Naive B cell (primary cell): ENCODE measurements at places on chromosomes 6 and 20. TPM values are rescaled to one million over a fixed set of nuclear protein-coding genes. Genes with fewer than 3 reads are reported as not detected.

DNA sequence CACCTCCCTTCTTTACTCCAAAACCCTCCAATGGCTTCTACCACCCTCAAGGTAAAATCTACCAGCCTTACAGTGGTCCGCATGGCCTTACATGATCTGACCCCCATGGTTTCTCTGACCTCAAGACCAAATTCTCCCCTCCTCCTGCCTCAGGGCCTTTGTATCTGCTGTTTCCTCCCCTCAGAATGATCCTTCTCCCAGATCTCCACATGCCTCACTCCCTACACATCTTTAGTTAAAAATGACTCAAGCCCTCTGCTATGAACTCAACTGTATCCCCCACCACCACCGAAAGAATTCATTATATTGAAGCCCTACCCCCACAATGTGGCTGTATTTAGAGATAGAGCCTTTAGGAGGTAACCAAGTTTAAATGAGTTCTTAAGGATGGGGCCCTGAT is 4.1 kb downstream of the SLC23A2 start:
- H3K4me1 ChIP-seq = peaks cover 86% of the 10 kb centered on the region
- H3K36me3 ChIP-seq = no peaks in the 10 kb centered on the region
- no peak overlapping the region for H3K27ac ChIP-seq
- H3K27me3 ChIP-seq = no peaks in the 10 kb centered on the region
- no peak overlapping the region for H3K4me3 ChIP-seq

- H3K27ac ChIP-seq = no peak overlapping the region
- peak overlapping the region; percentile 29 for H3K4me3 ChIP-seq
- H3K4me1 ChIP-seq = no peaks in the 10 kb centered on the region
- H3K36me3 ChIP-seq = no peaks in the 10 kb centered on the region
Observed at GRCh38 chr20:64245746-64246595, 9.6 kb upstream of the PCMTD2 start.

GRCh38 chr6:101550451-101550850 is 156.9 kb downstream of the GRIK2 start:
- H3K27ac ChIP-seq = no peak overlapping the region
- no peak for DNase-seq
- H3K27me3 ChIP-seq = no peaks in the 10 kb centered on the region
- no peaks in the 10 kb centered on the region for H3K36me3 ChIP-seq

GRCh38 chr6:70390067-70390466 is 23.2 kb upstream of the FAM135A start:
- H3K36me3 ChIP-seq = no peaks in the 10 kb centered on the region
- no peak overlapping the region for H3K27ac ChIP-seq
- H3K4me1 ChIP-seq = no peaks in the 10 kb centered on the region

GRCh38 chr6:54194067-54194466 is 82.8 kb downstream of the MLIP start:
- H3K4me3 ChIP-seq = no peak overlapping the region
- H3K27ac ChIP-seq = no peak overlapping the region
- no peaks in the 10 kb centered on the region for H3K36me3 ChIP-seq

GRCh38 chr6:113375950-113376846 is 480.9 kb upstream of the MARCKS start:
- no peak overlapping the region for H3K27ac ChIP-seq
- DNase-seq = no peak
- no peaks in the 10 kb centered on the region for H3K4me1 ChIP-seq
- H3K4me3 ChIP-seq = no peak overlapping the region
- H3K36me3 ChIP-seq = no peaks in the 10 kb centered on the region

DNA sequence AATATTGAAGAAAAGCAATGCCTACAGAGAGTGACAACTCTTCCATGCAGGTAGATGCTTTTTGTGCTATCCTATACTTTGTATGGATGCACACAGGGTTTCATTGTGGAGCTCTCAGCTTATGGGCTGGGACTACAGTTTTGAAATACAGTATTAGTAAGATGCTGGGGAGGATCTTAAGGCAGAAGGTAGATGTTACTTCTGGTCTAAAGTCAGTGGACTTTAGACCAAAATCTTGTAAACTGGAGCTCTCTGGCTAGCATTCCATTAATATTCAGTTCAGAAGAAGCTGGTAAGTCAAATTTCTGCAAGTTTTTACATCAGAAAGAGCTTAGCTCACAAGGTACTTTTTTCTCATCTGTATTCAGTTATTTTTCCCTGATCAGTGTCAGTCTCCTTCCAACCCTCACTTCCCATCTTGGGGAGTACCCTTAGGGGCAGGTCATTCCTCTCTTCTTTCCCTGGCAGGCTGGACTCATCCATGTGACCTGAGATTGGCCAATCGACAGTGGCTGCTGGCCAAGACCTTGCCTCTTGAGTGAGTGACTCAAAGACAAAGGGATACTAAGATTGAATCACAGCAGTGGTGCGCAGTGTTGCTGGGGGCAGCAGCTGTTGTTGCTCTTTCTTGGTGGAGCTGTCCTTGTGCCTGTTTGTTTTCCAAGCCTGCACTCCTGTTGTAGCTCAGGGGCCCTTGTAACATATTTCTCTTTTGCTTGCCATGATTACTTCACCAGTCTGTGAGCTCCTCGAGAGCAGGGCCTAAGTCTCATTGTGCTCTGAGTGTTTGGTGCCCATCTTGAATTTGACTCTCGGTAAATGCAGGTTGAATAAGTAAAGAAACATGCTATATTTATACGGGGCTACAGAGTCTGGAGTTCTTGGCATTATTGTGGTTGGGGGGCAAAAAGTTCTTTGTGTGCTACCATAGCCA is 2.8 kb upstream of the PHF20 start:
- no peak for DNase-seq
- H3K4me1 ChIP-seq = peaks cover 53% of the 10 kb centered on the region
- H3K27me3 ChIP-seq = no peaks in the 10 kb centered on the region
- H3K4me3 ChIP-seq = peak overlapping the region; percentile 74
- peak overlapping the region; percentile 99 for H3K27ac ChIP-seq

DNA sequence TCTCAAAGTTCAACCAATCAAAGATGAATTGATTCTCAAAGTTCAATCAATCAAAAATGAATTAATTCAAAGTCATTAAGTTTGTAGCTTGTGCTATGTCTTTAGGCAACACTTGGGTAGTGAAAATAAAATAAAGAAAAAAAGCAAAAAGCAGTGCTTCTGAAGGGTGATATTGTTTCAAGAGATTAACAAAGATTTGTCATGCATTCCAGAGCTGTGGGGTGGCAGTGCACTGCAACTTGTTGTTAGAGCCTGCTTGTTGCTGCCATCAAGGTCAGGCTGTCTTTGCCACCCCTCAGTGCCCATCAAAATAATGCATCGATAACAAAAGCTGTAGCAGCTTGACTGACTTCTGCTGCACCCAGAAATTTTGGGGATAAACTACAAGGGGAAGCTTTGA is 128.6 kb downstream of the RNF144B start:
- H3K27ac ChIP-seq = no peak overlapping the region
- H3K4me3 ChIP-seq = no peak overlapping the region
- no peak for DNase-seq

GRCh38 chr6:10588562-10589428 is 67.6 kb downstream of the GCNT2 start:
- peaks cover 23% of the 10 kb centered on the region for H3K4me1 ChIP-seq
- DNase-seq = no peak
- H3K27ac ChIP-seq = no peak overlapping the region
- no peak overlapping the region for H3K4me3 ChIP-seq
- no peaks in the 10 kb centered on the region for H3K36me3 ChIP-seq
- H3K27me3 ChIP-seq = no peaks in the 10 kb centered on the region

DNA sequence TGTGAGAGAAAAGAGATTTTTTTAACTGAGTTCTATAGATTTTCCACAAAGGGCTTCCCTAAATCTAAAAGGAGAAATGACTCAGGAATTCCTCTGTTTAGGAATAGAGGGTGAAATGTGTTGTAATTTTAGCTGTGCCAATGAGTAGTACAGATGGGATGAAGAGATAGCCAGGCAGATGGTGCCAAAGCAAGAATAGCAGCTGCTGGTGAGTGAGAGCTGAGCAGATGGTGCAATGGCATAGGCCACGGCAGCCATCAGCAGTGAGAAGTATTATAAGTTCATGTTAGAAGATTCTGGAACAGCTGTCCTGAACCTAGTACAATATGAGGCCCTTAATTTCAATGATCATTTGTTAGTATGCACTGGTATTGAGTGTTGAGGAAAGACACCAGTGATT is 40.2 kb upstream of the CRISP1 start:
- no peak for DNase-seq
- H3K4me3 ChIP-seq = no peak overlapping the region
- no peak overlapping the region for H3K27ac ChIP-seq
- H3K27me3 ChIP-seq = no peaks in the 10 kb centered on the region
- no peaks in the 10 kb centered on the region for H3K36me3 ChIP-seq

DNA sequence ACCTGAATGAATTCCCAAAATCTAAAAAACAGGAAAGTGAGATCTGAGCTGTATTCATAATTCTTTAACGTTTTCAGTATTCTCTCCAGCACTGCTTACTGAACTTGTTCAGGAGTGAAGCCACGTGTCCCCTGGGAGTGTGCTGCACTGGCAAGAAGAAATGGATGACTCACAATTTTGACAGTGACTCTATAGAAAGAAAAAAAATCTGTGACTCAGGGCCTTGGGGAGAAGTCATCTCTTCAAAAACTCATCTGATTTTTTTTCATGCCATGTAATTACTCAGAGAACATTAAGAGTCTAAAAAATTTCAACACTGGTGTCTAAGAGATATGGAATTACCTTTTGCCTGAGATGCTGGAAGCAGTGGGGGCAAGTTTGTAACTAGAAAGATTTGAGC is 39.7 kb downstream of the ANKEF1 start:
- no peak overlapping the region for H3K27ac ChIP-seq
- H3K4me1 ChIP-seq = peaks cover 8% of the 10 kb centered on the region
- H3K27me3 ChIP-seq = peaks cover 61% of the 10 kb centered on the region
- no peak for DNase-seq
- no peak overlapping the region for H3K4me3 ChIP-seq

- H3K27ac ChIP-seq = no peak overlapping the region
- no peak overlapping the region for H3K4me3 ChIP-seq
- peaks cover 37% of the 10 kb centered on the region for H3K4me1 ChIP-seq
- no peaks in the 10 kb centered on the region for H3K27me3 ChIP-seq
Observed at GRCh38 chr6:149050160-149050559, 267.4 kb upstream of the TAB2 start.

DNA sequence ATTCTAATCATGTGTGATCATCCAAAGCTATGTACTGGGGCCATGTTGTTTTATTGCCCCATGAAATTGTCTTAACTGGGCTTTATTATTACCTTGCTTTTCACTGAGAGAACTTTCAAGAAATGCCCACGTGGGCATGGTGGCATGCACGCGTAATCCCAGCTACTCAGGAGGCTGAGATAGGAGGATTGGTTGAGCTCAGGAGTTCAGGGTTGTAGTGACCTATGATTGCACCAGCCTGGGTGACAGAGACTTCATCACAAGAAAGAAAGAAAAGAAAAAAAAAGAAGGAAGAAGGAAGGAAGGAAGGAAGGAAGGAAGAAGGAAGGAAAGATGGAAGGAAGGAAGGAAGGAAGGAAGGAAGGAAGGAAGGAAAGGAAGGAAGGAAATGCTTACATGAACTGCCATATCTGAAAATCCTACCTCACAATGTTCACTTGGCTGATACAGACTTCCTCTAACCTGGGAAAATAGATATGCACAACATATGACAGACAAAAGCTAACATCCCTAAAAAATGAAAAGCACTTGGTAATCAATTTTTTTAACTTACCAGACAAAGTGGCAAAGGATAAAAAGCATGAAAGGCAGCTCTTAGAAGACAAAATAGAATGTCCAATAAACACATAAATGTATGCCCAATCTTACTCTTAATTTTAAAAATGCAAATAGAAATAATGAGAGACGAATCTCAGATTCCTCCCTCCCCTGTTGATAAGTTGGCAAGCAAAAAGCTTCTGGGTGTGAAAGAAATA is 25.5 kb upstream of the TMEM244 start:
- H3K4me1 ChIP-seq = peaks cover 22% of the 10 kb centered on the region
- no peak overlapping the region for H3K27ac ChIP-seq
- no peak overlapping the region for H3K4me3 ChIP-seq

GRCh38 chr6:3210024-3210610 is 17.3 kb downstream of the TUBB2B start:
- peaks cover 44% of the 10 kb centered on the region for H3K27me3 ChIP-seq
- no peaks in the 10 kb centered on the region for H3K4me1 ChIP-seq
- H3K4me3 ChIP-seq = no peak overlapping the region
- H3K36me3 ChIP-seq = no peaks in the 10 kb centered on the region
- no peak for DNase-seq
- H3K27ac ChIP-seq = no peak overlapping the region

GRCh38 chr6:56025795-56026194 is 150.4 kb upstream of the BMP5 start:
- no peak overlapping the region for H3K4me3 ChIP-seq
- DNase-seq = no peak
- no peaks in the 10 kb centered on the region for H3K4me1 ChIP-seq
- H3K36me3 ChIP-seq = no peaks in the 10 kb centered on the region

GRCh38 chr6:2132416-2132815 is 113.0 kb downstream of the GMDS start:
- H3K36me3 ChIP-seq = no peaks in the 10 kb centered on the region
- H3K4me3 ChIP-seq = no peak overlapping the region
- no peak for DNase-seq
- no peaks in the 10 kb centered on the region for H3K27me3 ChIP-seq
- H3K27ac ChIP-seq = no peak overlapping the region

DNA sequence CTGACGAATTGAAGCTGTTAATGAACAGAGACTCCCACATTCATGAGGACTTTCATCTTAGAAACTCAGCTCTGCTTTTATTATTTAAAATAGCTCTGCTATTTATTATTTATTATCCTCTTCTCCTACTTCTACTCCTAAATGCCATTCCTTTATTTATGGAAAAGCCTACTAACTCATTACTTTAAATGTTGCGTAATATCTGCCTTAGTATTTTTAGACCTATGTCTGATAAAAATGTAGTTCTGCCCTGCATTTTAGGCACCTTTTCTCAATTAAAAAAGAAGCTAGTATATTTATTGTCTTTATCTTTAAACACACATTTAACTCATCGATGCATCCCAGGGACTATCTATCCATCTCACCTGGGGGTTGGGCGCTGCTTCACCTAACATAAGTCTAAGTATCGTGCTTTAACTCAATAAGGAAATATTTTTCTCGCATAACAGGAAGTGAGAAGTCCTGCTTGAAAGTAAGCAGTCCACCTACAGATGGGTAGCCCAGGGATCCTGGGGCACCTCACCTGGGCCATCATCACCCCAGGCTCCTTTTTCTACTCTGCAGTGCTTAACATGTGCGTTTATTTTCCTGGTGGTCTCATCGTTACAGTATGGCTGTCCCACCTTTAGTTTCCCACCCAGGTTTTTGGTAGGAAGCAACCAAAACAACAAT is 31.3 kb upstream of the FAM184A start:
- H3K4me1 ChIP-seq = peaks cover 3% of the 10 kb centered on the region
- DNase-seq = no peak
- no peak overlapping the region for H3K4me3 ChIP-seq
- H3K27ac ChIP-seq = peak overlapping the region; percentile 16
- H3K36me3 ChIP-seq = no peaks in the 10 kb centered on the region

Gene XKR7
- polyA plus RNA-seq = not detected

Gene C20orf144
- not detected for polyA plus RNA-seq

Gene RGS17
- polyA plus RNA-seq = not detected

Gene TPD52L1
- not detected for polyA plus RNA-seq

Gene L3MBTL1
- 2.8 TPM for polyA plus RNA-seq

Gene FAM120B
- polyA plus RNA-seq = 27.1 TPM

Gene KCNK16
- polyA plus RNA-seq = not detected

Gene SMOC2
- not detected for polyA plus RNA-seq

Gene ENPP5
- polyA plus RNA-seq = not detected
